ENCODE measurements at places on chromosomes 1 and 21.

DNA sequence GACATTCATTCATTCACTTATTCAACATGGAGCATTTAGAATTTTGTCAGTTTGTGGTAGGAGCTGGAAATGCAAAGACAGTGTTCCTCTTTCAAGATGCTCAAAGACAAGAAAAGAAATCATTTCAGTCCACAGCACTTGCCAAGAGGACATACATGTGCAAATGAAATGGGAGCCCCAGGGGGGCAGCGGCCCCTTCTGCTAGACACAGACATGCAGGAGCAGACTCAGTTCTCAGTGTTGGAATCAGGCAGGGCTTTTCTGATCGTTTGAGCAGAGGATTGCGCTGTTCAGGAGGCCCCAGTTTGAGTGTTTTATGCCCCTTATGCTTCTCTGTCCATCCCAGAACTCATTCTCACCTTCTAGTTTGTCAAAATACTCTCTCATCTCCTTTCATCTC is 35.6 kb upstream of the VASH2 start:
- peaks cover 5% of the 10 kb centered on the region for H3K4me1 ChIP-seq
- H3K27ac ChIP-seq: no peak overlapping the region
- H3K27me3 ChIP-seq: no peaks in the 10 kb centered on the region
- DNase-seq: no peak
- H3K36me3 ChIP-seq: no peaks in the 10 kb centered on the region

DNA sequence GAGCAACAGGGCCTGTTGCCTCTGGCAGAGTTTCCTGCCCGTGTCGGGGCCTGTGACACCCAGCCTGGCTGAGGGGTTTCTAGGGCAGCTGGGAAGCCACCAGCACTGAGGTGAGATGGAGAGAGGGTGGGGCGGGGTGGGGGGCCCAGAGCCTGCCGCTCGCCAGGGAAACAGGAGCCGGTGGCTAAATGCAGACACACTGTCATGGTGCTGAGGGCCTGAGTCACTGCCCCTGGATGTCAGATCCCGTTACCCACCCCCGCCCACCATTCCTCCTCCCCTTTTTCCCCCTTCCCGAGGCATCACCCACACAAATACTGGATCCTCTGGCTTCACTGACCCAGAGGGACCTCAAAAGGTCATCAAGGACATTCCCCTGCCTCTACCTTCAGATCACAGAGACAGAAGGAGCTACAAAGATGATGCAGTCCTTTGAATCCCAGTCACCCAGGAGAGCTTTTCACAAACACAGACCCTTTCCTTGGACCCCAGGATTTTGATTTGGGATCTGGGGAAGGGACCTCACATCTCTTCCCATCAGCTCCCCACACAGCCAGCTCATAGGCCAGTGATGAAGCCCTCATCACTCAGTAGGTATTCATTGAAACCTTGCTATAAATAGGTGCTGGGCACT is 1.9 kb upstream of the HSPB7 start:
- H3K4me1 ChIP-seq: peaks cover 45% of the 10 kb centered on the region
- no peak overlapping the region for H3K27ac ChIP-seq
- H3K27me3 ChIP-seq: no peaks in the 10 kb centered on the region
- peak; percentile 59 for DNase-seq
- no peak overlapping the region for H3K4me3 ChIP-seq

DNA sequence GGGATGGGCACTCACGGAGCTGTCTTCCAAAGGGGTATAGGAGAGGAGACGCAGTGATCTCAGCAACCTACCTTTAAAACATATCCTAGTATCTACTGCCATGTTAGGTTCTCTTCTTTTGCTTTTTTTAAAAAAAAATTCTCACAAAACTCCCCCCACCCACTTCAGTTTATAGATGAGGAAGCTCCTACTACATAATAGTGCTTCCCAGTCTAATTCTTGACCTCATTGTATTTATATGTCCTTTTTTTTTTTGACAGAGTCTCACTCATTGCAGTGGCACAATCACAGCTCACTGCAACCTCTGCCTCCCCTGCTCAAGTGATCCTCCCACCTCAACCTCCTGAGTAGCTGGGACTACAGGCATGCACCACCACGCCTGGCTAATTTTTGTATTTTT is 99.9 kb downstream of the OSBPL9 start:
- H3K36me3 ChIP-seq: peaks cover 14% of the 10 kb centered on the region
- H3K4me1 ChIP-seq: no peaks in the 10 kb centered on the region
- DNase-seq: no peak
- H3K27me3 ChIP-seq: no peaks in the 10 kb centered on the region
- H3K27ac ChIP-seq: no peak overlapping the region

- no peak overlapping the region for H3K27ac ChIP-seq
- no peaks in the 10 kb centered on the region for H3K36me3 ChIP-seq
- H3K4me1 ChIP-seq: no peaks in the 10 kb centered on the region
- no peak overlapping the region for H3K4me3 ChIP-seq
- no peak for DNase-seq
Measured at GRCh38 chr1:176656257-176656995, 193.5 kb downstream of the PAPPA2 start.

GRCh38 chr1:95021119-95021518 is 51.6 kb downstream of the ALG14 start:
- H3K27ac ChIP-seq: peak overlapping the region; percentile 79
- peaks cover 12% of the 10 kb centered on the region for H3K36me3 ChIP-seq
- H3K27me3 ChIP-seq: no peaks in the 10 kb centered on the region
- peaks cover 35% of the 10 kb centered on the region for H3K4me1 ChIP-seq

DNA sequence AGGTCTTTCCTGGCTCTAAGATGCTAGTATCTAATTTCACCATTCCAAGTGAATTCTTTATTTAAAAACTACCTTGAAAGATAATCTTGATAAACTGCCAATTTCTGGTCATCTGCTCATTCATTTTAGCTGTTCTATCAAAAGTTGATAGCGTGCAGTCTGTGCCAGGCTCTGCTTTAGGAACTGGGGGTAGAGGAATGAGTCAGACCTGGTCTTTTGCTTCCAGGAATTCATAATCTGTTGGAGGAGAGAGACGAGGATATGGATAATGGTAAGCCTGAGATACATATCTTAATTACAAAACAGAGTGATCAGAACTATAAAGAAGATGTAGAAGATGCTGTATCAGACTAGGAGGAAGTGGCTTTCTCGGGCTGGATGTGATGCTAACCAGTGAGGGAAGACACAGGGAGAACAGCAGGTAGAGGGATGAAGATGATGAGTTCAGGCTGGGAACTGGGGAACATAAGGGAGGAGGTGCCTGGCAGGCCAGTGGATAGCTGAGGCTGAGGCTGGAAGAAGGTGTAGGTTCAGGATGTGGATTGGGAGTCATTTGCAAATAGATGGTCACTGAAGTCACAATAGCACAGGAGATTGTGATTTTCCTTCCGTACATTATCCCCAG is 12.3 kb upstream of the PHC2 start:
- no peak overlapping the region for H3K4me3 ChIP-seq
- DNase-seq: no peak
- H3K36me3 ChIP-seq: no peaks in the 10 kb centered on the region
- H3K27ac ChIP-seq: peak overlapping the region; percentile 89
- H3K27me3 ChIP-seq: no peaks in the 10 kb centered on the region

DNA sequence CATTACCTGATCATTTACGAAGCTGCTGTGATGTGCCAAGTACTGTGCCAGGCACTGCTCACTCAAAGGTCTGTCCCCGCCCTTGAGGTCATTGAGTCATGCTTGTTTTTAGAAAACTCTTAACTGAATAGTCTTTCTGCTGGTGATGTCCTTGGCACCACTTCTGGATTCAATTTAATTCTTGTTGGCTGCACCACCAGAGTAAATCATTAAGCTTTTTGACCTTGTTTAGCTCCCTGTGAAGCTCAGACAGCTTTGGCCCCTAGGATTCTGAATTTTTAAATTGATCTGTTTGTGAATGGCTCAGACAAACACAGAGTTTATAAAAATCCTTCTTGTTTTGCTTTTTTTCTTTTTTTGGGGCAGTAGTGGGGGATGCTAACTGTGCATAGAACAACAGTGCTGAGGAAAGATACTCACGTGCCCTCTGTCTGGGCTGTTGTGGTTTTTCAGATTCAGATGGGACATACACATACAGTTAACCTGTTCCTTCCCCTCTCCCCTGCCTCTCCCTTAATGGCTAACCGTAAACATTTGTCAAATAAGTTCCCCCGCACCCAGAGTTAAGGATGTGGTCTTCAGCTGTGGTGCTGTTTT is 67.6 kb downstream of the MTR start:
- DNase-seq: no peak
- H3K4me3 ChIP-seq: no peak overlapping the region
- peaks cover 50% of the 10 kb centered on the region for H3K36me3 ChIP-seq
- H3K27ac ChIP-seq: no peak overlapping the region
- H3K4me1 ChIP-seq: no peaks in the 10 kb centered on the region

DNA sequence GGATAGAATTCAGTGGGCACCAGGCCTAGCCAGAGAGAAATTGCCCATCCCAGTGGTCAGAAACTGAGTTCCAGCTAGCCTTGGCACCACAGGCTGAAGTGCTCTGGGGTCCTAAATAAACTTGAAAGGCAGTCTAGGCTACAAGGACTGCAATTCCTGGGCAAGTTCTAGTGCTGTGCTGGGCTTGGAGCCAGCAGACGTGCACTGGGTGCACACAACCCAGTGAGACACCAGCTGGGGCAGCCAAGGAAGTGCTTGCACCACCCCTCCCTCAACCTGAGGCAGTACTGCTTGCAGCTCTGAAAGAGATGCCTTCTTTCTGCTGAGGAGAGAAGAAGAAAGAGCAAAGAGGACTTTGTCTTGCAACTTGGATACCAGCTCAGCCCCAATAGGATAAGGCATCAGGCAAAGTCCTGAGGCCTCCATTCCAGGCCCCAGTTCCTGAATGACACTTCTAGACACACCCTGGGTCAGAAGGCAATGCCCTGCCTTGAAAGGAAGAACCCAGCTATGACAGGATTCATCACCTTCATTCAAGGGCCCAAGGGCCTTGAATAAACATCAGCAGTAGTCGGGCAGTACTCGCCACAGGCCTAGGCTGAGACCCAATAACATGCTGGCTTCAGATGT is 55.1 kb downstream of the OVGP1 start:
- H3K36me3 ChIP-seq: no peaks in the 10 kb centered on the region
- H3K4me1 ChIP-seq: no peaks in the 10 kb centered on the region
- DNase-seq: no peak
- H3K4me3 ChIP-seq: no peak overlapping the region

- no peaks in the 10 kb centered on the region for H3K27me3 ChIP-seq
- no peak overlapping the region for H3K27ac ChIP-seq
- H3K36me3 ChIP-seq: no peaks in the 10 kb centered on the region
- no peaks in the 10 kb centered on the region for H3K4me1 ChIP-seq
Measured at GRCh38 chr1:182181167-182181572, 119.7 kb upstream of the ZNF648 start.

- no peaks in the 10 kb centered on the region for H3K4me1 ChIP-seq
- DNase-seq: no peak
- no peak overlapping the region for H3K27ac ChIP-seq
- no peak overlapping the region for H3K4me3 ChIP-seq
Measured at GRCh38 chr1:237888143-237888542, 2.6 kb downstream of the ZP4 start.

- no peak overlapping the region for H3K4me3 ChIP-seq
- no peak overlapping the region for H3K27ac ChIP-seq
- H3K27me3 ChIP-seq: no peaks in the 10 kb centered on the region
- H3K36me3 ChIP-seq: no peaks in the 10 kb centered on the region
- DNase-seq: peak; percentile 36
- no peaks in the 10 kb centered on the region for H3K4me1 ChIP-seq
Measured at GRCh38 chr1:210754878-210755665, 378.9 kb downstream of the KCNH1 start.

- H3K4me1 ChIP-seq: peaks cover 9% of the 10 kb centered on the region
- DNase-seq: no peak
- H3K4me3 ChIP-seq: no peak overlapping the region
- H3K27me3 ChIP-seq: no peaks in the 10 kb centered on the region
Measured at GRCh38 chr1:77605246-77606026, 77.0 kb downstream of the ZZZ3 start.

- no peaks in the 10 kb centered on the region for H3K27me3 ChIP-seq
- DNase-seq: no peak
- H3K4me3 ChIP-seq: no peak overlapping the region
- no peaks in the 10 kb centered on the region for H3K36me3 ChIP-seq
- H3K27ac ChIP-seq: no peak overlapping the region
Measured at GRCh38 chr1:245051349-245052221, 103.2 kb upstream of the KIF26B start.

GRCh38 chr1:245990315-245991022 is 516.6 kb downstream of the SMYD3 start:
- H3K36me3 ChIP-seq: no peaks in the 10 kb centered on the region
- peak overlapping the region; percentile 86 for H3K27ac ChIP-seq
- no peak overlapping the region for H3K4me3 ChIP-seq

GRCh38 chr1:115065021-115065420 is 24.3 kb downstream of the TSPAN2 start:
- no peaks in the 10 kb centered on the region for H3K36me3 ChIP-seq
- H3K27ac ChIP-seq: no peak overlapping the region
- H3K4me3 ChIP-seq: no peak overlapping the region

GRCh38 chr1:12438349-12438924 is 179.6 kb downstream of the DHRS3 start:
- peaks cover 26% of the 10 kb centered on the region for H3K4me1 ChIP-seq
- H3K4me3 ChIP-seq: no peak overlapping the region
- no peaks in the 10 kb centered on the region for H3K27me3 ChIP-seq
- H3K27ac ChIP-seq: no peak overlapping the region

DNA sequence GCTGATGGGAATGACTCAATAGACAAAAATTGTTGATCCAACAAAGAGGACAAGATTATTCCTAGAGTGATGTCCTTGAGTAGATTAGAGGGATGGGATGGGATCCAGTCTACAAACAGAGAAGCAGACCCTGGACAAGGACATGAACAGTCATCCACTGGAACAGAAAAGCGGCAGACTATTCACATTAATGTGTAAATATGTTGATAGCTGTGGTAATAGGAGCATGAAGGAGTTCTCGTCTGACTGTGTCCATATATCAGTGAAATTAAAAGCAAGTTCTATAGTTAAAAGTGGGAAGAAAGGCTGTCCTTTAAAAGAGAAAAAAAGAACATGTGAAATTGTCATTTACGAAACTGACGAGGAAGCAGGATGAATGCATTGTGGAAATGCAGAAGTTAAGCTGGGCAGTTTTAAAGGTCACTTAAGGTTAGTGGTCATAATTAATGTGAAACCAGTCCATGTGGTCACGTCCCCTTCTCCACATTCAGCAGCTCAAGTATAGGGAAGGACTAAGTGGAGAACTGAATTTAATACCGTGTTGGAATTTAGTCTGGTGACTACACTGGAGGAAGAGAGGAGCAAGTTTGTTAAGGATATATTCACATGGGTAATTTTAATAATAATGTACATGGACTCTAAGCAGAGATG is 62.1 kb downstream of the PIK3R3 start:
- no peaks in the 10 kb centered on the region for H3K27me3 ChIP-seq
- no peak overlapping the region for H3K27ac ChIP-seq
- no peak overlapping the region for H3K4me3 ChIP-seq

DNA sequence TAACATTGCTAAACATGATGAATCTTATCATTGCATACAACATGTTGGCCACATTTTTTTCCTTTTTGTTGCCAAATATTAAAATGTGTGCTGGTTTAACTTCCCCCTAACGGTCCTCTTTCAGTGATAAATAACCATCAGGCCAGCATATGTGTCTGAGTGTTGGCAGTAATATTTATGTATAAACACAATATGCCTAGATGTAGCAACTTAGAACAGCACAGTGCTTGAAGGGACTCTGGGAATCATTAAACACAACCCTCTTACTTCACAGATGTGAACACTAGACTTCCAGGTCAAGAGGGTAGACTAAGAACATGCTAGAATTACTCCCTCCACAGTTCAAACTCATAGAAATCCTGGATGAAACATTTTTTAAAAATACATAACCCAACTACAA is 581.8 kb downstream of the PLPP3 start:
- no peaks in the 10 kb centered on the region for H3K4me1 ChIP-seq
- H3K27me3 ChIP-seq: no peaks in the 10 kb centered on the region
- H3K27ac ChIP-seq: no peak overlapping the region
- DNase-seq: no peak
- no peaks in the 10 kb centered on the region for H3K36me3 ChIP-seq
- no peak overlapping the region for H3K4me3 ChIP-seq

Measured in SK-N-SH (cell line).